Stimulated activated CD4-positive, alpha-beta T cell treated with anti-CD3 and anti-CD28 coated beads, TNF-alpha, amount 100 ng/mL, for 1 hour (primary cell): ENCODE measurements at places on chromosomes 4 and X.

GRCh38 chrX:21225643-21226042 is 148.6 kb upstream of the CNKSR2 start:
- no peak for DNase-seq

GRCh38 chrX:133838761-133839676 is 146.4 kb downstream of the GPC3 start:
- no peak for DNase-seq

- no peak for DNase-seq
These were observed 71.4 kb downstream of the PDLIM5 start for GRCh38 chr4:94523033-94523580.

DNA sequence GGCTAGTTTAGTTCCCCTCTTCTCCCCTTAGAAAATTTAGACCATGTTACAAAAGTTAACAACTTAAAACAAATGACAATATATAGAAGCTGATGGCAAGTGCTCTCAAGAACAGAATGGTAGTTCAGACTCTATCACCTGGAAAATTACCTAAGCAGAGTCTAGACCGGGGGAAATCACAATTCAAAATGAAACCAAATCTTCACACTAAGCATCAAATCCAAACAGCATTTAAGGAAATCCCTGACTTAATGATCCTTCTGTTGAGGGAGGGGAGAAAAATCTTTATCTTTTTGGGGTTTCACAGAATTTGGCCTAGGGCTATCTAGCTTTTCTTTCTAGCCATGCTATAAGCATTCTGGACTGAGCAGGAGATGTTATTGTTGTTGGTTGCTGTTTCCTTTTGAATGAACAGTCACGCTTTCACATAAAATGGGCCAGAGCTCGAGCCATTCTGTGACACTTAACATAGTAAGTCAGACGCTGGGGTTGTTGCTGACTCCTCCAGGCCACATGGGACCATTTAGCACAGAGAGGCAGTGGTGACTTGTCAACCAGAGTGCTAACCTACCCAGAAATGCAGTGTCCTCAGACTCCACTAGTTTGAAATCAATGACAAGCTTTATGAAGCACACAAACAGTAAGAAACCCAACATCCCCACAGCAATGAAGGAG is 16.0 kb upstream of the LSM6 start:
- no peak for DNase-seq

DNA sequence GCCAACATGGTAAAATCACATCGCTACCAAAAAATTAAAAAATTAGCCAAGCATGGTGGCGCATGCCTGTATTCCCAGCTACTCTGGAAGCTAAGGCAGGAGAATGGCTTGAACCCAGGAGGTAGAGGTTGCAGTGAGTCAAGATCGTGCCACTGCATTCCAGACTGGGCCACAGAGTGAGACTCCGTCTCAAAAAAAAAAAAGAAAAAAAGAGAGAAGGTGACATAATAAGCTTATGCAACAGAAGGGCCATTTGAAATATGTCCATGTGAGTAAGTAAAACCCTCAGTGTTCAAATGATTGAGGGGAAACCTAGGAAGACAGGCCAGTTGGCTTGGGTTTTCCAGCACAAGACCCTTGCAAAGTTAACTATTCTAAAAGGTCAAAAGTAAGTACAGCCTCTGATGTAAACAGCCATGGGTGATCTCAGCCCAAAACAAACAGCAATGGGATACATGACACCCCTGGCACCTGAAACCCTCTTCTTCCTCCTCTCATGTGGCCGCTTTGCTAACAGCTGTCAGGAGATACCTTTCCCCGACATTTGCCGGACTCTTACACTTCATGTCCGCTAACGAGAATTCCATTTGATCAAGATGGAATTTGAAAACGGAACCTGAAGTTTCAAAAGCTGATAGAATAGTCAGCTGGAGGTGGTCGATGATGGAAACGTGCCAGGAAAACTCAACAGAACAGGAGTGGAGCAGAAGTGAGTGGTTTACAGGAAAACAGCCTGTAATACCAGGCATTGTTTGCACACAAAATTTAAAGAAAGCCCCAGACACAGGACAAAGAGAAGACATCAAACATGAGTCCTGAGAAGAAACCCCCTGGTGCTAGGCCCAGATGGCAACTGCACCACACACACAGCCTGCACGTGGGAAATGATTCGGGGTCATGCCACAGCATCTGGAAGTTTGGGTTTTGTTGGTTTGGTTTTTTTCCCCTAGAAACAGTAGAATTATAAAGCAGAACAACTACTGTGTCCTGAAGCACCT is 93.0 kb upstream of the STS start:
- DNase-seq, result no peak

DNA sequence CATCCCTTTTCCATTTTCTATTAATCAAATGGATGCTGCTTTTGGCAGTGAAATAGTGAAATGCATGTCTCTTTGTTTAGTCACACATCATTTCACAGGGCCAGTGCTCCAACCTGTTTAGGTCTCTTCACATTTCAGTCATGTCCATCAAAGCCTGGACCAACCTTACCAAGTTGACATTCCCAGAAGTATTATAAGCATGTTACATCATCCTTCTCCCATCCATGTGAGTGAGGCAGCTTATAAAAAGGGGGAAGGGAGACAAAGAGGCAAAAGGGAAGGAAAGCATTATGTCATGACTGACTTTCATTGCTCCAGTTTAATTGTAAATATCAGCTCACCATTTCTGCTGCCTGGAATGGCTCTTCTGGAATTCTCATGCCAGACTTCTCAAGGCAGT is 94.4 kb downstream of the NWD2 start:
- DNase-seq, result no peak

- no peak for DNase-seq
These were observed 808.3 kb downstream of the RPA4 start for GRCh38 chrX:97691901-97692455.

DNA sequence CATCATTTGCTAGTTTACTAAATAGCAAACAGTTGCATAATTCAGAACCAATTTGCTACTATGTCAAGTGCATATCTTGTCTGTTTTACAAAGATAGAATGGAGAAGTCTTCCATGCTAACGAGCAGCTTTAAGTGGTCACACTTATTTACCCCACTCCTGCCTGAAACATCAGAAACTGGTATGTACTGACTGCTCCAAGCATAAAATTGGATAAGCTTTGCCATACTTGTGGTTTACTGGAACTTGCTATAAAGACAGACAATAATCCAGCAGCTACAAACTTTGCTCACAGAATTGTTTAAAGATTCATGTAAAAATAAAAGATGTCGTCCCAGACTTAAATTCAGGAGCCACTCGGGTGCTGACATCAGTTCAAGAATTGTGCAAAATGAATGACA is 13.3 kb upstream of the CDKL2 start:
- no peak for DNase-seq

DNA sequence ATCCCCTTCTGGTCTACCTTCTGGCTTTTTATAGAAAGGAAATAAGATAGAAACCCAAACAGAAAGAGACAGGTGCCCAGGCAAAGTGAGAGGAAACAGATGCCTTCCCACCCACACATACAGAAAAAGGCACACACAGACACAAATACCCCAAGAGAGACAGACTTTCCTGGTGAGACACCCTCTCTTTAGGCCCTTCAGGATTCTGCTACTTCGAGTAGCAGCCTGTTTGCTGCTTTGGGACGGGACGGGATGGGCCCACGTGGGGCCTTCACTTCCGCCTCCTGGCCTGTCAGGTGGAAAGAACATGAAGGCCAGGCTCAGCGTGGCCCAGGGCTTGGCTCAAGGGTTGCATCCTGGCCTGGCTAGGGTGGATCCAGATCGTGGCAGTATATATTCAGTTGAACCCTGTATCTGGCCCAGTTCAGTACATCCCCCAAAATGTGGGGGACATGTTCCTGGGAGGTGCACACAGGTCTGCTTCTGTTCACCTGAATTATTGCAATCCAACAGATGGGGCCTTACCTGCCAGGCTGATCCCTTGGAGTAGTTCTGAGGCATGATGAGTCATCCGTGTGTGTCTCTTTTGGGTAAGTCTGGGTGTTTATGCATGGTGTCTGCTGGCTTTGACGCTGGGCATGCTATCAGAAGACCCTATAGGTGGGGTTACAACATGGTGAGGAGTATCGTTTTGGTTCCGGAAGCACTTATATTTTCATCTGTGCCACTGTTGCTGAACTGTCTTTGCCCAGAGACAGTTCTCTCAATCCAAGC is 2.4 kb downstream of the ZNF275 start:
- no peak for DNase-seq

DNA sequence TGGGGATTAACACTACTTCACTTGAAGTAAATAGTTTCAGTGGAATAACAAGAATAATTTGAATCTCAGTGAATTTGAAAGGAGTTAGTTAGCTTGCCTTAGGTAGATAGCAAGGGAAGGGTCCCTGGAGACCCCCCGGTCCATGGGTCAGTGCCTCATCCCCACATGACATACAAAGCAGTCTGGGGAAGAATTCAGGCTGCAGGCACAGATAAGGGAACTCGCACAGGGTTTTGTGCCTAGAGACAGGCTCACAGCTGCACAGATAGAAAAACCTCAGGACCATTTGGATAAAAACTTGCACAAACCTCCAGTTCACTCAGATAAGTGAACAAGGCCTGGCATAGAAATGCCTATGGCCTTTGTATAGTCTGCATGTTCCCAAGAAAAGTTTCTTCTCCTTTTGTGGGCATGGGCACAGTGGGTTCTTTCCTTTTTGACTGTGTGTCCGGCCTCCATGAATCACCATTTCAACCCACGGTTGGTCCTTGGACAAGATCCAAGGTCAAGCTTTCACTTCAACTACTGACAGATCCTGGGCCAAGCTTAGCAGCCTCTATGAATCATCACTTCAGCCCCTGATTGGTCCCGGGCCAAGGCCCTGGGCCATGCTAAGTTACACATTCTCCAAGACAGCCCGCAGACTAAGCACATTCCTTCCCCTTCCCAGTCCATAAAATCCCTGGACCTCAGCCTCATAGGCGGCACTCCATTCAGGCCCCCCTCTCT is 108.3 kb upstream of the KLHL4 start:
- DNase-seq, result no peak

DNA sequence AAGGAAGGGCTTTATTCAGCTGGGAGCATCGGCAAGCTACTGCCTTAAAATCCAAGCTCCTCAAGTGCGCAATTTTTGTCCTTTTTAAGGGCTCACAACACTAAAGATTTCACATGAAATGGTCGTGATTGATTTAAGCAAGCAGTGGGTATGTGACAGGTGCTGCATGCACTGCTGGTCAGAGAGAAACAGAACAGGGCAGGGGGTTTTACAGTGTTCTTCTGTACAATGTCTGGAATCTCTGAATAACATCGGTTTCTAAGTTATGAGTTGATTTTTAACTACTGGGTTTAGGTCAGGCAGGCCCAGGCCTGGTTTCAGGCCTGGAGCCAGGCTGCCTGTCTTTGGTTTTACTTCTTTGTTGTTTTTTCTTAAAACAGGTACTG is 6.0 kb downstream of the UGT2B17 start:
- no peak for DNase-seq

DNA sequence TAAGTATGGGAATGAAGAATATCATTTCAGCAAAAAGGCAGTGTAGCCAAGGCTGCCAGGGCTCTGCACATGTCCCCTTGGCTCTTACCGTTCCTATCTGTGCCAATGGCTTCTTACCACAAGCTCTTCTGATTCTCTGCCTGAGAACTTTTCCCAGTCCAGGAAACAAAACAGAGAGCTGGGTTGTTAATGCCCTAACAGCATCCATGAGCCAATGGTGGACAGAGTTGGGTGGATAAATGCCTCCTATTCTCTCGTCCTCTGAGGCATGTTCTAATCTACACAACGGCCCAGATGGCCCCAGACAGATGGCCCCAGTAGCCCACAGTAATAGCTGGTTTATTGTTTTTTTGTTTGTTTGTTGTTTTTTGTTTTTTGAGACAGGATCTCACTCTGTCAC is 28.0 kb downstream of the SCD5 start:
- DNase-seq, result no peak

DNA sequence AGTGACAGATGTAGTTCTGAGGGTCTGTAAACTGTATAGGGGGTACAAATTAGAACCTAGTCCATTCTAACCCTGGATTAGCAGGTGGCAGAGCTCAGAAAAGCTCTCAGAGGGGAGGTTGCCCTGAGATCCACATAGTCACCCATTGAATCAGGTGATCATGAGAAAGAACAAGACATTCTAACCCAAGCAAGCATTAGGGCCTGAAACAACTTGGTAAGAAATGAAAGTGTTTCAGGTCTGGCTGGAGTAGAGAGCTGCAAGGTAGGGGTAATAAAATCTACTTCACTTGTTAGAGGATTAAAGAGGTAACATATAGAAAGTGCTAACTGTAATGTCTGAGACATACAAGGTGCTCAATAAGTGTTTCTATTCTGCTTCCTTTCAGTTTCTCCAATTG is 8.8 kb upstream of the BMP2K start:
- no peak for DNase-seq

GRCh38 chr4:40728333-40728732 is 21.4 kb upstream of the NSUN7 start:
- DNase-seq, result no peak

DNA sequence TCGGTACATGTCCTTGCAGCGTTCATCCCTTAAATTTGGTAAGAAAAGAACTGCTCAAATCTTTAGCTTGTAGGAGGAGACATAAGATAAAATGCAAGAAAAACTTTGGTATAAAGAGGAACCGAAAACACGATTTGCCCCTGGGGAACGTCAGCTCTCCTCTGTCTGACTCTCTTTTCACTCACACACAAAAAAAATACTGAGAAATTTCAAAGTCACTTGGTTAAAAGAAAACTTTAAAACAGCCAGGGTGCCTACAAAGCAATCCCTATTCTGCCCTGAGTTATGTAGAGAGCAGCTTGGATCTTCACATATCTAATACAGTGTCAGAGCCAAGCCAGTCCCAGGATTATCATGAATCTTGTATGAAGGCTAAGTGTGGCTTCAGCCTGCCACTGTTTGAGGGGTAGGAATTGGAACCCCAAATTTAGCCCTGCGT is 248.5 kb upstream of the CXXC4 start:
- DNase-seq, result no peak

- DNase-seq, result no peak
These were observed 10.6 kb upstream of the RBPJ start for GRCh38 chr4:26310264-26310663.
